SK-N-MC (cell line): ENCODE measurements at places on chromosomes 2 and 18.

- peak; percentile 70 for DNase-seq
Observed at GRCh38 chr2:182186132-182186735, 200.6 kb downstream of the PPP1R1C start.

GRCh38 chr2:100250645-100251044 lies 71.7 kb downstream of the LONRF2 start:
- no peak for DNase-seq

- no peak for DNase-seq
Observed at GRCh38 chr2:233593201-233593600, 24.2 kb upstream of the UGT1A8 start.

DNA sequence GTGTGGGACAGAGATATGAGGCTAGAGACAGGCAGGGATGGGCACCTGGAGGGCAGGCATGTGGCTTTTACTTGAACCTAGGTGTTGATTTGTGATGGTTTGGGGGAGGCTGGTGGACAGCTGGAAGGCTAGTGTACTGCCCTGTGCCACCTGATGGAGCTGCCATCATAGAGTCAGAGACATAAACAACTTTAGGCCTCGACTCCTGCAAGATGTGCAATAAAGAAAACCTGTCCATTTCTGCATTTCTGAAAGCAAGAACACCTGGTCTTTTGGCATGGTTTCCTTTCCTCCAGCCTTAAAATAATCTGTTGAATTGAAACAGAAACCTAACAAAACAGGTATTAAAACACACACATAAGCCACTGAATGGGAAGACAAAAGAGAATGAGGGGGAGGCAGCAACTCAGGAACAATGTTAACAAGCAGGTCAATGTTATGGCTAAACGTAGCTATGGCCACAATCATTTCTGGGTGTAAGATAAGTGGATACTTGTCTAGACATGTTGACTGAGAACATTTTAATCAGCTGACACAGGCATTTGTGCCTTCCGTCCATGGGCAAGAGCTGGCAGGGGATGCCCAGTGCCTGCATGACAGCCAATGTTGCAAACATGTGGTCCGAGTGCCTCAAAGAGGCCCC lies 87.8 kb downstream of the KCTD1 start:
- no peak for DNase-seq

- no peak for DNase-seq
Observed at GRCh38 chr2:223896833-223897311, 48.3 kb downstream of the WDFY1 start.

DNA sequence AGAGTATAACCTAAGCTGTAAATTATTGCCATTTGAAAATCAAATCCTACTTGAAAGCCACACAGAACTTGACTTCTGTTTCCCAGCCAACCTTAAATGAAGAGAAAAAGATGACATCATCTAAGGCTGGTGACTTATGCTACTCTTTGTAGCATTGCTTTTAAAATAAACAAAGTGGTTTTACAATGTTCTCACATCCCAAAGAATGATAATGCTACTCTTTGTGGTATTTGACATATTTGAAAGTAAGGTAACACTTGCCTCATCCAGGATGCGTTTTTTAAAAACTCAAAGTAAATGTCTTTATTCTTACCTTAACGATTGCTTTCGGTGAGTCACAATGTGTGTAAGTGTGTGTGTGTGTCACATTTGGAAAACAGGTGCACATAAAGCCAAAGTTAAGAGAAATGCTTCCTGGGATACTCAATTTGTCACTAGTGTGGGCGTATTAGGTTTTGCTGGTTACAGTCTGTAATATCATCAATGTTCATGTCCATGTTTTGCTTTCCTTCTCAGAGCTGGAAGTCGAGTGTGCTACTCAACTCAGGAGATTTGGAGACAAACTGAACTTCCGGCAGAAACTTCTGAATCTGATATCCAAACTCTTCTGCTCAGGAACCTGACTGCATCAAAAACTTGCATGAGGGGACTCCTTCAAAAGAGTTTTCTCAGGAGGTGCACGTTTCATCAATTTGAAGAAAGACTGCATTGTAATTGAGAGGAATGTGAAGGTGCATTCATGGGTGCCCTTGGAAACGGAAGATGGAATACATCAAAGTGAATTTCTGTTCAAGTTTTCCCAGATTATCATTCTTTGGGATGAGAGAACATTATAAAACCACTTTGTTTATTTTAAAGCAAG lies 2.6 kb downstream of the PMAIP1 start:
- no peak for DNase-seq

- DNase-seq, result no peak
Observed at GRCh38 chr2:71254776-71255175, 27.9 kb upstream of the PAIP2B start.

DNA sequence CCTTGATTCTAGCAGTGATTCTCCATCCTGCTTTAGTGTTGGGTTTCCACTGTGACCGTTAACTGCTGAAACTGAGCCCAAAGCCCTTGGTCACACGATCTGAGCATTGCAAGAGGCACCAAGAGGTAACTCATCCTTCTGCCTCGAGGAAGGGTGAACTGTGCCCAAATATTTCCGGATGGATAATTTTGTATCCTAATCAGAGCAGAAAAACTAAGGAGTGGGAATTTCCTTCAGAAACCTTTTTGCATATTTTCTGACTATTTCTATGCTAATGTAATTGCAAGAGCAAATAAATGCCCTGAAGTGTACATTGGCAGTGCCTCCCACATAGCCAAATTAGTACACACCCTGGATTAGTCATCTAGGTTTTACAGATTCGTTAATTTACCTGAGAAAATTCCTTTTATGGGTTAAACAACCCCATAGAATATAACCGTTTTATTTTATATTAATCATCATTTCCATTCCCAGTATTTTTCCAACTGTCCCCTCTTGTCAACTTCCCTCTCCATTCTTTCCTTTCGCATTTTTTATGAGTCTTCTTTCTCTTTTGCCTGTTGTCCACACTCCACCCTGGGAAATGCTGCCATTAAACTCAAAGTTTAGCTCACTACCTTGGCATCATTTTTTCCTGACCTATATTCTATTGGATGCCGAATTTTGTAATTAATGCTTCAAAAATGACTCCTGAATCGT lies 31.7 kb upstream of the COBLL1 start:
- DNase-seq, result no peak

GRCh38 chr2:241703032-241703604 lies 1.3 kb downstream of the ING5 start:
- no peak for DNase-seq

- DNase-seq, result no peak
Observed at GRCh38 chr2:106184394-106184793, 9.7 kb downstream of the UXS1 start.

GRCh38 chr2:173766537-173767289 lies 198.5 kb downstream of the SP3 start:
- DNase-seq, result no peak

DNA sequence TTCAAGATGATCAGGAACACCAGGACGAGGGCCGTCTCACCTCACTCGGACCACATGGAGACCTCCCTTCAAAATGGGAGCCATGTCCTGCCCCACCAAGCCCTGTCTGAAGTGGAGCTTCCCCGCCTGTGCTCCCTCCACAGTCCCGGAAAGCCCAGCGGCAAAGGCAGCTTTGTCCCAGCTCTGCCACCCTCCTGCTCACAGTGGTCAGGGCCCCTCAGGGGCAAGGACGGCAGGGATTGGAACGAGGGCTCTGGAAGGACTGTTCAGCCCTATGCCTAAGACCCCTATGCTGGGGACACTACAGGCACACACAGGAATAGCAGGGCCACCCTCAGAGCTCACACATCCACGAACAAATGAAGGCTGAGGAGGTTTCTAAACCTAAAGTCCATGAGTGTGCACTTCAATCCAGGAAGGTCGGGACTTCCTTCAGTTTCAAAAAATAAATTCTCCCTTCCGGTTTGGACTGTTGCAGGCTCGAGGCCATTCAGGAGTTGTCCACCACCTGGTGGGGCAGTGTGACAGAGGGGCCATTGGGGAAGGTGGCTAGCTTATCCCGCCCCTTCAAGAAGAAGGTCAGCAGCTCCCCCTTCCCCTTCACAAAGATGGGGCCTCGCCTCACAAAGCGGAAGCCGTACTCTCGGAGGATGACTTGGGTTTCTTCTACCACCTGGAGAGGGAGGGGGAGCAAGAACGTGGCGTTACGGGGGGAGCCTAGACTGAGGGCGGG lies 26.4 kb downstream of the CENPO start:
- DNase-seq, result no peak

DNA sequence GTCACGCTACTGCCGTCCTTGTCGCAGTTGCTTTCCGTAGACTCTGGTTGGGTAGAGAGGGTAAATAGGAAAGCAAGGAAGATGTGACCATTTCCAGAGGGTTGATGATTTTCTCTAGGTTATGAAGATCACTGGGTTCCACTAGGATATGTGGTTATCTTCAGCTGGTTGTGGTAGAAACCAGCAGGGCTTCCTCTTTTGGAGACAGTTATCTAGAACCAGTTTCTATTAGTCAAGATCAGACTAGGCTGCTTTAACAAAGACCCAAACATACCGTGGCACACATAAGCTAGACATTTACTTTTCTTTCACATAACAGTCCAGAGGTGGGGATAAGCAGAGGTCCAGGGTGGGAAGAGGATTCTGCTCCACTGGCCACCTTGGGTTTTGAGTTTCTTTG lies 59.6 kb downstream of the FASTKD2 start:
- DNase-seq, result no peak

DNA sequence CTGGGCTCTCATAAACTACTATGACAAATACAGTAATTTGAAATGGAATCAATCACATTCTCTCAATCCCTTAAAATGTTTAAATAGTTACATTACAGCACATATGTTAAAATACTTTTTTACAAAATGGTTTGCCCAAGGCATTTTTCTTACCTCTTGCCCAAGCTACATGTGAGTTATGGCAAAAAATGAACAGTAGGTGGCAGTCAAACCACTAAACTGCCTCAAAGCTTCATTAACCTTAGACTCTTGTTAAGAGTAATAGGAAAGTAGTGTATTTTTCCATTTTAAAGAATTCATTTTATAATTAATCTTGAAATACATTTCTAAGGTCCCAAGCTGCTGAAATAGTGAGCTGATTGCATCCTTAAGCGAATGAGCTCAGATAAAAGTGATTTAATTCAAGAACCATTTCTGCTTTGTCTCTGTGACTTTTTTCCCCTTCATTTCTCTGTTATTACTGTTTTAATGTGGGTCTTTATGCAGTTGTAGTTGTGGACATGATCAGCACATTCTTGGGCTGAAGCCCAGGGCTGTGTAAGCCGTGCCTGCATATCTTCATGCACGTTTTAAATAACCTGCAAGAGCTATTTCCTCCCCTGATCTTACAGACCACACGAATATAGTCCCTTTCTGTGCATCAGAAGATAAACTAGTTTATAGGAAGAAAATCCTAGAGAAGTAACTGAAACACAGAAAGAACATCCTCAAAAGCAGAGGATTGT lies 311.8 kb downstream of the LNPK start:
- DNase-seq, result peak; percentile 88

GRCh38 chr2:186526281-186526680 lies 40.2 kb downstream of the ZC3H15 start:
- no peak for DNase-seq

- no peak for DNase-seq
Observed at GRCh38 chr2:202040079-202040844, 6.6 kb downstream of the FZD7 start.

- DNase-seq, result no peak
Observed at GRCh38 chr2:182230561-182230960, 196.3 kb downstream of the PDE1A start.
